ENCODE measurements at places on chromosomes 7 and 10. TPM values are rescaled to one million over a fixed set of nuclear protein-coding genes. Genes with fewer than 3 reads are reported as not detected.

The AEBP1 gene
- total RNA-seq = not detected

The TMEM213 gene
- total RNA-seq = not detected

The FEZF1 gene
- not detected for total RNA-seq

The ATOH7 gene
- total RNA-seq = 0.29 TPM

The INMT gene
- total RNA-seq = not detected

The SYT15B gene
- 2.7 TPM for total RNA-seq

The OR9A2 gene
- not detected for total RNA-seq

The ZNF503 gene
- 13.0 TPM for total RNA-seq

The ATRNL1 gene
- total RNA-seq = 0.30 TPM

The ANKRD22 gene
- total RNA-seq = 0.35 TPM

The ANKRD61 gene
- 0.75 TPM for total RNA-seq

The IFIT1 gene
- total RNA-seq = 4.3 TPM

The BEND7 gene
- 11.2 TPM for total RNA-seq

The CALML3 gene
- not detected for total RNA-seq

The CYP2C19 gene
- not detected for total RNA-seq

The BRAT1 gene
- 39.4 TPM for total RNA-seq

The TRIM50 gene
- total RNA-seq = not detected

The HDAC9 gene
- 0.17 TPM for total RNA-seq

The PAPOLB gene
- not detected for total RNA-seq

The BTBD16 gene
- 0.82 TPM for total RNA-seq
